ENCODE measurements at places on chromosomes 7 and 10. TPM values are rescaled to one million over a fixed set of nuclear protein-coding genes. Genes with fewer than 3 reads are reported as not detected.

PILRA gene
- 26.4 TPM for total RNA-seq

DNA sequence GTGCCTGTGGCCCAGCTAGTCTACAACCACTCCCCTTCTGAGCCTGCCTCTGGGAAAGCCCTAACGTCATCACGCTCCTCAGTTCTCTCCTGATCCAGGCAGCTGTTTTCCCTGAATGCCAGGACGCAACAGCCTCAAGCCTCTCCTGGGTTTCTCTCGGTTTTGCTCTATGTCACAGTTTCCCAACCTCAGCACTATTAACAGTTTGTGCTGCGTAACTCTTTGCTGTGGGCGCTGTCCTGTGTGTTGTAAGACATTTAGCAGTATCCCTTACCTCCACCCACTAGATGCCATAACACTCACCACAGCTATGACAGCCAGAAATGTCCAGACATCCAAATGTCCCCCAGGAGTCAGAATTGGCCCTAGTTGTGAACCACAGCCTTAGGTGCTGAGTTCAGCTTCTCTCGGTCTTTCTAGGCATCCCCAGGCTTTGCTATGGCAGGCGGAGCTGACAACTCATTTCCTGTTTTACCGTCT lies 226.3 kb upstream of the NPVF start:
- DNase-seq: no peak
- peak overlapping the region; percentile 50 for H3K27ac ChIP-seq
- H3K36me3 ChIP-seq: no peaks in the 10 kb centered on the region
- H3K4me3 ChIP-seq: no peak overlapping the region

CPA4 gene
- 0.93 TPM for total RNA-seq

PNLIPRP1 gene
- not detected for total RNA-seq

DNA sequence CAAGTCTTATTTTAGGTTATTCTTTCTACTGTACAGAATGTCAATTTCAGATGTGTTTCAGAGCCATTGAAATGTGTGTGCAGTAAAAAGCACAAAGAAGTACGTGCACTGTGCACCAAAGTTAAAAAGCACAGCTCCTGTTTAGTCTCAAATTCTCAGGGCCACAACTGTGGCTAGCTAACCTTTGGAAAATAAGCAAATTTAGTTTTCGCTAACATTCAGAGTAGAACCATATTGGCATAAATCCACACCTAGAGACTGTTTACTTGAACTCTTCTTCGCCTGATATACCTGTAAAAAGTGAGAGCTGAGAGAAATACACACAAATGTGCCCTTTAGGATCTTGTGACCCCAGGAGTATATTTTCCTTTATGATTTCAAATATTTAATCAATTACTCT lies 353.9 kb downstream of the TFEC start:
- no peak overlapping the region for H3K27ac ChIP-seq
- H3K4me1 ChIP-seq: no peaks in the 10 kb centered on the region
- H3K4me3 ChIP-seq: no peak overlapping the region
- no peaks in the 10 kb centered on the region for H3K27me3 ChIP-seq
- DNase-seq: no peak
- no peaks in the 10 kb centered on the region for H3K36me3 ChIP-seq

- no peaks in the 10 kb centered on the region for H3K27me3 ChIP-seq
- H3K36me3 ChIP-seq: no peaks in the 10 kb centered on the region
- DNase-seq: no peak
Measured at GRCh38 chr10:132551808-132552130, 14.2 kb downstream of the INPP5A start.

CTAGE8 gene
- total RNA-seq: 1.8 TPM

GRCh38 chr7:127857464-127857841 lies 173.8 kb downstream of the LRRC4 start:
- H3K4me3 ChIP-seq: no peak overlapping the region
- H3K27ac ChIP-seq: no peak overlapping the region
- peaks cover 4% of the 10 kb centered on the region for H3K4me1 ChIP-seq
- DNase-seq: no peak
